A673 (cell line): ENCODE measurements at places on chromosomes 1 and 21. TPM values are rescaled to one million over a fixed set of nuclear protein-coding genes. Genes with fewer than 3 reads are reported as not detected.
A peak's percentile ranks its signal among the peaks of the same experiment; 100 is the strongest.

DNA sequence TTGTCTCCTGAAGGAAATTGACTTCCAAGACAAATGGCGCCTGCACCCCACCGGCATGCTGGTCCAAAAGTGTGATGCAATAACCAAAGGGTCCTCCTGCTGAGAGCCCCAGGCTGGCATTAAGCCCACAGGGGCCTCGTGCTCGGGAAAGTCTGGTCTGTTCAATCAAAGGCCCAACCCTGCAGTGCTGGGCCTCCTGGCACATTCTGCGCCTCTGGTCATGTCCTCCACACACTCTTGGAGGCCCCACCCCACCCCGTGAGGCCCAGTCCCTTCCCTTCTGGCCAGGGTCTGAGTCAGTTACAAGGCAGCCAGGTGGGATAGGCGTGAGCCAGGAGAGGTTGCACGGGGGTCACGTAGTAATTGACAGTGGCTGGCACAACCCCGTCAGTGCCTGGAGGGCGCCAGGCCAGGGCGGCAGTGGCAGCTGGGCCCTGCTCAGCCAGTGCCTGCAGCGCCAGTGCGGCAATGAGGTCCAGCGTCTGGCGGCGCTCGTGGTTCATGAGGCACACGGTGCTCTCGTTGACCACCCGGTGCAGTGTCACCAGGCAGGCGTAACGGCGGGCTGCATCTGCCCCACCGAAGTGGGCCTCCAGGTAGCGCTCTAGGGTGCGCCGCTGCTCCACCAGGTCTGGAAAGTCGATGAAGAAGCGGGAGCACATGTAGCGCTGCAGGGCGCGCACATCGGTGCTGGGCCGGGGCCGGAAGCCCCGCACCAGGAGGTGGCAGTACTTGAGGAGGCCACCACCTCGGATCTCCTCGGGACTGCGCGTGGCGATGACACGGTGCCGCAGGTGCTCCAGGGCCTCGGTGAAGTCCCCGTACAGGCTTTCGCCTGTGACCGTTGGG, 6.8 kb downstream of the TENT5B start:
- DNase-seq, result no peak

- DNase-seq, result no peak
Observed at GRCh38 chr1:56434740-56435139, 144.6 kb downstream of the PLPP3 start.

DNA sequence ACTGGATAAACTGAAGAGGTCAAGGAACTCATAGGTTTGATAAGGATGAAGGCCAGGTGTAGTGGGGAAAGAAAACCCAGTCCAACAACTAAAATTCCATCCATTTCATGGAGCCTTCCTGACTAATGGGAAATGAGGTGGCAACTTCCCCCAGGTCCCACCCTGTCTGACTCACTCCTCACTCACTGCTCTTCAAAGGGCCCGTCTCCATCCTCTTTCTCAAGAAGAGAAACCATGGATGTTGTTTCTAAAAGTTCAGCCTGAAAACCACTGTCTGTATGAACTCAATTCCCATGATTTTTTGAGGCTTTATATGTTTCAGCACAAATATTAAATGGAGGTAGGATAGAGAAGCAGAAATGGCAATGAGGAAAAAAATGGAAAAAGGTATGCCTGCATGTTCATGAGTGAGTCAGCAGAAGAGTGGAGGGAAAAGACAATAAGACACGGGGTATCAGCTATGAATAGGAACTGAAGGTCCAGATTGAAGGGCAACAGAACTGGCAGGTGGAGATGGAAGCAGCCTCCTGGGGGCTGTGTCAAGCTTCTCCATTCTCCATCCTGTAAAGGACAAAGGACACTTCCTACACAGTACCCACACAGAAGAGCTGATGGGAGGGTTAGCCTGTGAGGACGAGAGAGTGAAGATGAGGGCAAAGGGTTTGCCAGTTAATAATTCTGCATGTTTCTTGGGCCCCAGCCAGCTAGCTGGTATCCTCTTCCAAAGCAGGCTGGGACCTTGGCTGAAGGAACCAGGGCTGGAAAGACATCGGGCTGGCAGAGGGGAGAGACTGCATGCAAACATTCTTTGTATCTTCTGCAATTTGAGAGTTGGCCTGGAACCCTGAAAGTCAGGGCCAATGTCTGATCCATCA, 5.5 kb upstream of the ELOVL1 start:
- no peak for DNase-seq

GRCh38 chr21:29403922-29404538, 105.3 kb downstream of the BACH1 start:
- DNase-seq, result no peak

DNA sequence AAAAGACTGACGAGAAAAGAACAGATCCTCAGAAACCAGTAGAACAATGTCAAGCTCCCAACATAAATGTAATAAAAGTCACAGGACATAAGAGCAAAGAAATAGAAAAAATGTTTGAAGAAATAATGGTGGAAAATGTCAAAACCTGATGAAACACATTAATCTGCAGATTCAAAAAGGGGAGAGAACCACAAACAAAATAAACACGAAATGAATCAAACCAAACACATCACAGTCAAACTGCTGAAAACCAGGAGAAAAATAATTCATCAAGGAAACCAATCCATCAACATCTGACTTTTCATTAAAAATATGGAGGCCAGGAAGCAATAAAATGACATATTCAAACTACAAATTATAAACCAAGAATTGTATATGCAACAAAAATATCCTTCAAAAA, 31.9 kb downstream of the TRIM33 start:
- no peak for DNase-seq

DNA sequence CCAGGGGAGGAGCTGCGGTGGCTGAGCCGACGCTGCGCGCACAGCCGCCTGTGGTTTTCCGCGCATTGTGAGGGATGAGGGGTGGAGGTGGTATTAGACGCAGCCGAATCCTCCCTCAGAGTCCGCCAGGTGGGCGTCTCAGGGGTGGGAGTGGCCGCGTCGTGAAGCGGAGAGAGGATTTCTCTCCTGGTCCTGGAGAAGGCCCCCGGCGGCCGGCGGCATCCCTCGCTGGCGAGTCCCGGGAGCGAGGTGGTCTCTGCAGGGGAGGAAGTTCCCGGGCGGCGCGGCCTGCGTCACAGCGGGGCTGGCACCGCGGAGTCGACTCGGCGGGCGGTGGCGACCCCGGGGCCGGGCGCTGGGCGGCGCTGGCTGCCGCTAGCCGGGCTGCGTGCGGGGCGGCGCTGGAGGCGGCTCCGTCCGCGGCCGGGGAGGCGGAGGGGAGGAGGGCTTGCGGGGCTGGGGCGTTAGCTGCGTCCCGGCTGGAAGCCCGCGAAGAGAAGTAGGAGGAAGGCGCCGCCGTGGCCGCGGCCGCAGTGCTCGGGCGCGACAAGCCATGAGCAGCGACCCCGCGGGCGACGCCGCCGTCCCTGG, at the start of gene LRRC8C:
LRRC8C (plus strand) TSS at position 464 of the 591 bp plus-strand sequence. CDS start 53,354 bp downstream, outside the sequence.
- peak; percentile 89 for DNase-seq

DNA sequence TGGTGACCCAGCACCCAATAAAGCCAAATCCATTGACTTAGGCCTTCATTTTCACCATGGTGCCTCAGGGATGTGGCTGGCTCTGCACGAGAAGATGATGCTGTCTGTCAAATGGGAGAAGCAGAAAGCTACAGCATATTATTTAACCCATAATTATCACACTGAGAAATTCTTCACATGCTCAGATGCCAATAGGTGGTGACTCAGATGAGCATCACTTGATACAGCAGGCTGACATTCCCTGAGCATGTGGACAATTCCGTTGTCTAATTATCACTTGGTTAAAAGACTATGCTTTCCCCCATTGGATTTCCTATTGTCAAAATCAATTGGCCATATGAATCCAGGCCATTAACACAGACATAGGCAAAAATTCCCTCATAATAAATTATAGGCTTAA, 44.0 kb upstream of the HSD3B1 start:
- no peak for DNase-seq

GRCh38 chr21:23292292-23292691, 2294.1 kb downstream of the NCAM2 start:
- DNase-seq, result no peak

DNA sequence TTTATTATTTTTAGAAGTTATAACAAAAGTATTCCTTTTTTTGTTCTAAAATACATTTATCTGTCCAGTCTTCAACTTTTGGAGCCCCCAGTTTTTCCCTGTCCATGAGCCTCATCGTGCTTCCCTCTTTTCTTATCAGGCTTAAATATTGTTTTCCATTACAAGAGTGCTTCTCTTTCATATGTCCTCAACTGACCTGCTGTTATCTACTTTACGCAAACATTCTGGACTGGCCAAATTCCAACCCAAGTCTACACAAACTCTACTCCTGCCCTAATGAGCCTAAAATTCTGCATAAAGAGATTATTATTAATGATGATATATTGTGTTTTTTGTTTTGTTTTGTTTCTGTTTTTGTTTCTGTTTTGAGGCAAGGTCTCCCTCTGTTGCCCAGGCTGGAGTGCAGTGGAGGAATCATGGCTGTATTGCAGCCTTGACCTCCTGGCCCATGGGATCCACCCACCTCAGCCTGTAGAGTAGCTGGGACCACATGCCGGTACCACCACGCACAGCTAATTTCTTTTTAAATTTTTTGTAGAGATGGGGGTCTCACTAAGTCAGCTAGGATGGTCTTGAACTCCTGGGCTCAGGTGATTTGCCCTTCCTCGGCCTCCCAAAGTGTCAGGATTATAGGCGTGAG, 318.8 kb upstream of the NEGR1 start:
- DNase-seq, result no peak

DNA sequence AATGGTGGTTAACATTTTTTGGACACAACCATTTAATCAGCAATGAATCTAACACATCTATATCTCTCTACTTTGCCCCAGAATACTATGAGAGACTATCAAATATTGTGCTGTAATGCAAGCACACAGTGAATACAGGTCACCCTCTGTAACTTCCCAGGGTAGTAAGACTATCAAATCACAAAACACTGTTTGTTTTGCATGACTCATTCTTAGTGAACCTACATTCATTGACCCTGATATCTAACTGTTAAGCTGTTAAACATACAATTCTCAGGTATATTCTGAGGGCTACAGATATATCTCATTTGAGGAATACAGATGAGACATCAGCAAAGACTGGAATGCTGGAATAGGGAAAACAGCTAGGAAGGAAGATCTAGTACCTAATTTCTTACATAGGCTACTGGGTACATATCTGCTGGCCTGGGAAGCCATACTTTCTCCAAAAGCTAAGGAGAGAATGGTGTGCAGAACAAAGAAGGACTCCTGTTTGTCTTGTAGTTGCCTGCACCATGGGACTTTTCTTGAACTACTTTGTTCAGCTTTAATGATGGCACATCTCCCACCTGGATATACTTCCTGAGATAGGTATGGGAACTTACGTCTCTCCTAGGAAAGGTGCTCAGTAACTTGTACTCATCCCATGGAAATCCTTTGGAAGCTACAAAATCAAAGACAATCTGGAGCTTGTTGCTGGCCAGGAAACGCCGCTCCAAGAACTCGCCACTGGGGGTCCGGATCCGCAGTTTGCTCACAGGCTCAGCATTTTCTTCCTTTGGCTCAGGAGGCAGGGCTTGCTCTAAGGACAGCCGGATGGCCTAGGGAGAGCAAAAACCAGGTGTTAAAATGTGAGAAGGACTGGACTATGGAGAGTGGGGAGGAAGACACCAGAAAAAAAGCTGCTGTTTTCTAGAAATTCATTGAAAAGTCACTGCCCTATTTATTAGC, 51.9 kb upstream of the DMRTA2 start:
- DNase-seq, result no peak

GRCh38 chr1:222973561-222973960, 158.7 kb downstream of the DISP1 start:
- no peak for DNase-seq

The NMNAT2 gene
- total RNA-seq, result 0.13 and 0.17 TPM in 2 replicates

The L1TD1 gene
- total RNA-seq, result not detected in 2 replicates
